ENCODE measurements at places on chromosomes 6 and 20. TPM values are rescaled to one million over a fixed set of nuclear protein-coding genes. Genes with fewer than 3 reads are reported as not detected.

PAK5 gene
- total RNA-seq = 0.30 TPM

TOX2 gene
- 0.89 TPM for total RNA-seq

SPINT3 gene
- total RNA-seq = not detected

SRMS gene
- 1.1 TPM for total RNA-seq

VEGFA gene
- 141 TPM for total RNA-seq

MUC21 gene
- total RNA-seq = not detected

GRM1 gene
- total RNA-seq = 0.10 TPM

PHACTR3 gene
- 6.9 TPM for total RNA-seq

CALHM6 gene
- 3.4 TPM for total RNA-seq

C20orf144 gene
- not detected for total RNA-seq

GRCh38 chr6:94052749-94053148, 633.4 kb upstream of the EPHA7 start:
- DNase-seq = no peak

DNA sequence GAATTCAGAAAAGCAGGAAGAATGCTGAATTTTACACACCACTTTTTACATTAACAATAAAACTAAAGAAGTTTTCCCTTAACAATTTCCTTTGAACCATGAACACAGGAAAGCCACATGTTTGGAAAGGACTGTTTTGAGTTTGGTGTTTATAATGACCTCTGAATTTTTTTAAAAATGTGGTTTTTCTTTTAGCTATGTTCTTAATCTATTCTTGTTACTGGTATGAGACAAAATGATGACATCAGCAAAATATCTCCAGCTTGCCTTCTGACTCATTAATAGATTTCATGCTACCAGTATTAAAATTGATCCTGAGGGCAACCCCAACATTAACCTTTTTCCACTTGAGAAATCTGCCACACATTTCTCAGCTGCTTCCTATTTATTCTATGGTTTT, 217.5 kb upstream of the THEMIS start:
- no peak for DNase-seq

- DNase-seq = no peak
Measured at GRCh38 chr6:137769797-137770362, 97.2 kb upstream of the TNFAIP3 start.

DNA sequence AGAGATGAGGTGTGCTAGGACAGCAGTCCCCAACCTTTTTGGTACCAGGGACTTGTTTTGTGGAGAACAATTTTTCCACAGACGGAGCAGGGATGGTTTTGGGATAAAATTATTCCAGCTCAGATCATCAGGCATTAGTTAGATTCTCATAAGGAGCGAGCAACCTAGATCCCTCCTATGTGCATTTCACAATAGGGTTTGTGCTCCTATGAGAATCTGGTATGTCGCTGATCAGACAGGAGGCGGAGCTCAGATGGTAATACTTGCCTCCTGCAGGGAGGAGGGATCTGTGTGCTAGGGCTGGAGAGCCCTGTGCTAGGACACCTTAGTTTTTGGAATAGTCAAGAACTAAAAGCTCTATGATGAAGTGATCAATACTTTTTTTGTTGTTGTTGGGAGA, 2.5 kb downstream of the SMIM13 start:
- no peak for DNase-seq

DNA sequence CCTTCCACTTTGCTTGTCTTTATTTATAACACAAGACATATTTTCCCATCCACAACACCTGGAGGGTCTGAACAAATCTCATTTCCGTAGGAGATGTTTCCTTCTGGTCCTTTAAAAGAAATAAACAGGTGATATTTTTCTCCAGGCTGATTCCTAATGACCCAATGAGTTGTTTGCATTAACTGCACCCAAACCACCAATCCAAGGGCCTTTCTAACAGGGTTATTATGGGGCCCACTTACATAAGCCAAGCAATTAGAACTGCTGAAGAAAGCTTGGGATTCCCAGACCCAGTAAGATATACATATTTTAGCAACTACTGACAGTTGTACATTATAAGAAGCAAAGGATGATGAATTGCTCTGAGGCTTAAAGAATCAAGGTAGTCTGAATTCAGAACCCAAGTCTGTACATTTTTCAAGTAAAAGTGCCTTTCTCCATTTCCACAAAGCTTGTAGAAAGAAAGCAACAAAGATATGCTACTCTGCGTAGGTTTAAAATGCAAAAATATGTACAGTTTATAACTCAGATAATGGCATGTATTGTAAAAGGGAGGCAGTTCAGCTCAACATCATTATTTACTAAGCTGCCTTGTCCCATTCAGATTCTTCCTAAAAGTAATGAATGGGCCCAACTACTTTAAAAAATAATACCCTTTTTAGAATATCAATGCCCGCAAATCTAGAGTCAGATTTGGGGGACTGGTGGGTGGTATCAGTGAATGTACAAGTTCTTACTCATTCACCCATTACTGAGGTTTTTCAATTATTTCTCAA, 120.0 kb downstream of the DST start:
- DNase-seq = no peak

- no peak for DNase-seq
Measured at GRCh38 chr6:114389111-114389510, 46.3 kb upstream of the HS3ST5 start.

- no peak for DNase-seq
Measured at GRCh38 chr6:138240476-138241245, 22.4 kb upstream of the PBOV1 start.

GRCh38 chr6:46756469-46757213, 9.9 kb downstream of the ANKRD66 start:
- peak; percentile 5 for DNase-seq

GRCh38 chr6:170296423-170296745, 5.5 kb upstream of the DLL1 start:
- no peak for DNase-seq

- peak; percentile 55 for DNase-seq
Measured at GRCh38 chr20:58870293-58871014, 17.9 kb downstream of the GNAS start.

DNA sequence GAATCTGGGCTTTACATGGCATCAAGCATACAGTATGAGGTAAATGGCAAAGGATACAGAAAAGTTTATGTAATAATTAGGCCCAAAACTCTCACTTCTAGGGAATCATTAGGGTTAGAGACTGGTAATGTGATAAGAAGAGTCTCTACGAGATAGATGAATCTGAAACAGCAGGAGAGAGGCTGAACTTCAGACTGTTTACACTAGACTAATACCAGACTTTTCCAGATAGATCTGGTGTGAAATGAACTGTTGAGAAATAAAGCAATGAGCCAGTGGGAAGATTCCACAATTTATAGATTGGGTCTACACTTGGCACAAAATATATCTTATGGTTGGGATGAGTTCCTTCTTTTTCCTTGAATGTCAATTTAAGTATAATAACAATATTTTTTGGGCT, 134.3 kb downstream of the MAN1A1 start:
- DNase-seq = no peak

GRCh38 chr6:152563177-152563576, 74.0 kb downstream of the SYNE1 start:
- DNase-seq = no peak

- DNase-seq = peak; percentile 69
Measured at GRCh38 chr6:7939864-7940228, 29.3 kb upstream of the TXNDC5 start.

DNA sequence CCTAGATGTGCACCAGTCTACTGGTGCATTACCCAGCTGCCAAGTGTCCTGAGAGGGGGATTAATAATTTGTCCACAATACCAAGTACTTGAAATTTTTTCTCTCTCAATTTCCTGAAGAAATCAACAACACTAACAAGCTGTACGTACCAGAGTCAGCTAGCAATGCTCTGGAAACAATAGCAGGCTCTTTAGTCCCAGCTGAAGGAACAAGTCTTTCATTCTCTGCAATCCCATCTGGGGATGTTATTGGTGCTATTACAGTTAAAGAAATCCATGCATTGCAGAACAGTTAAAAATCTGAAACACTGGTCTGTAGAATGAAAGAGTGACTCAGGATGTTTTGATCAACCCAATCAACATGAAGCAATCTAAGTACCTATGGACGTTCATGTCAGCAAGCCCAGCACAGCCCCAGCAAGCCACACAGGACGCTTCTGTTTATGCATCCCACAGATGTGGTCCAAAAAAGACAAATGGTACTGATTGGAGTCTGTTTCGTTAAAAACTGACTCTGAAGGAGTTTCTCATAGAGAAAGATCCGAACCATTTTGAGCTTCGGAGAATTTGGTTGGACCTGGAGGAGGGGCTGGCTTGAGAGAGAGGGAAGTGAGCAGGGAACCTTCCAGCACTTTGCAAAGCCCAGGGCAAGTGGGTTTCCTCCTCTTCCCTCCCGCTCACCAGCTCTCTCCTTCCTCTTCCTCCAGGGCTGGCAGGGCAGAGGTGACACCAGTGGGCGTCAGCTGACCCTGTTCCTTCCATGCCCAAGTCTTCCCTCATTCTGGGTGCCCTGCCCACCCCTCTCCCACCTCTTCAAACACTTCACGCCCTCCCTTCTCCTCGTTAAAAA, 11.9 kb downstream of the PRR18 start:
- no peak for DNase-seq

Data from skin of body (tissue), 3 donors.